ENCODE measurements at places on chromosomes 4 and X. TPM values are rescaled to one million over a fixed set of nuclear protein-coding genes. Genes with fewer than 3 reads are reported as not detected.

GRCh38 chrX:136019226-136019625 is 34.0 kb downstream of the SLC9A6 start:
- no peaks in the 10 kb centered on the region for H3K4me1 ChIP-seq
- no peak for DNase-seq
- H3K36me3 ChIP-seq, result no peaks in the 10 kb centered on the region
- no peak overlapping the region for H3K27ac ChIP-seq
- no peaks in the 10 kb centered on the region for H3K27me3 ChIP-seq

DNA sequence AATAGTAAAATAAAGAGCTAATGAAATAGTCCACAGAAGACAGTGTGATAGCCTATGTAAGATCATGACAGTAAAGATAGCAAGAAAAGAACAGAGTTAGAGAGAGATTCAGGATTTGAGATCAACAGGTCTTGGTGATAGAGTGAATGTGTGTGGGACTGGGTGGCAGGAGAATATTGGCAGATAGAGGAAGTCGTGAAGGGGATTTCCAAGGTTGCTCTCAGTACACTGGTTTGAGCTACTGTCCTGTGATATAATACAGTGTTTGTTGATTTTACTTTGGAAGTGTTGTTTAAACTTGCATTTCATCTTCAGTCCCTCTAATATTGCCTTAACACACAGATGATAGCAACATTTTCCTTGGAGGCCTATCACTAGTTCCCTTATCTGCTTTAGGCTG is 44.1 kb downstream of the DTHD1 start:
- no peaks in the 10 kb centered on the region for H3K36me3 ChIP-seq
- no peak for DNase-seq

GRCh38 chrX:14050709-14051108 is 21.0 kb upstream of the GEMIN8 start:
- H3K4me1 ChIP-seq, result no peaks in the 10 kb centered on the region
- H3K4me3 ChIP-seq, result no peak overlapping the region
- no peaks in the 10 kb centered on the region for H3K27me3 ChIP-seq
- no peaks in the 10 kb centered on the region for H3K36me3 ChIP-seq

DNA sequence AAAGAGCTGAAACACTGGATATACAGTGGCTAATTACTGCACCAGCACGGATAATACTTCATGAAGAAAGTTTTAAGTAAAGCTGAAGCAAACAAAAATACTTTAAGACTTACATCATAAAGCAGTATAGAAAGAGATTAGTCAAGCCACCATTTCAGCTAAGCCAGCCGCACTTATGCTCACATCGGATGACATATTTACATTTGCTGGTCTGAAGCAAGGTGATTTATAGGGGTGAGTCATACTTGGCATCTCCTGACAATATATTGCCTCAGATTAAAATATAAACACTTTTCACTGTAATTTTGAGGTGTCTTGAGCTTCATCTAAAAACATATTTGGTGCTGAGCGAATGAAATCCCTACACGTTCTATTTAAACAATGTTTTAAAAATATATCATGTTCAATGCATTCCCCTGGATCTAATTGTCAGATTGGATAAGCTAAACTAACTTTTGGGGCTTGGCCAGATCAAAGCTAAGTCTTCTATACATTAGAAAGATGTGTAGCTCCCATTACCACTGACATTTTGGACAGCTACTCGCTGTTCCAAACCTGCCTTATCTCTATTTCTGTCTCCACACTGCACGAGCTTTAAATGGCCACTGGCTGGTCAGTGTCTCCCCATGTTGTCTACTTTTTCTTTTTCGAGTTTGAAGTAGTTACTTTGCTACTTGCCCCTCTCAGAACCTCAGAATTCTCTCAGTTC is 103.2 kb downstream of the VCX2 start:
- no peaks in the 10 kb centered on the region for H3K27me3 ChIP-seq
- H3K27ac ChIP-seq, result no peak overlapping the region
- H3K4me3 ChIP-seq, result no peak overlapping the region
- H3K36me3 ChIP-seq, result no peaks in the 10 kb centered on the region
- no peaks in the 10 kb centered on the region for H3K4me1 ChIP-seq

Gene ADRA2C
- total RNA-seq, result 6.8 TPM

GRCh38 chr4:158535130-158535614 is 13.5 kb downstream of the RXFP1 start:
- H3K27ac ChIP-seq, result no peak overlapping the region
- H3K36me3 ChIP-seq, result no peaks in the 10 kb centered on the region
- H3K4me3 ChIP-seq, result no peak overlapping the region
- peaks cover 5% of the 10 kb centered on the region for H3K4me1 ChIP-seq
- no peaks in the 10 kb centered on the region for H3K27me3 ChIP-seq

DNA sequence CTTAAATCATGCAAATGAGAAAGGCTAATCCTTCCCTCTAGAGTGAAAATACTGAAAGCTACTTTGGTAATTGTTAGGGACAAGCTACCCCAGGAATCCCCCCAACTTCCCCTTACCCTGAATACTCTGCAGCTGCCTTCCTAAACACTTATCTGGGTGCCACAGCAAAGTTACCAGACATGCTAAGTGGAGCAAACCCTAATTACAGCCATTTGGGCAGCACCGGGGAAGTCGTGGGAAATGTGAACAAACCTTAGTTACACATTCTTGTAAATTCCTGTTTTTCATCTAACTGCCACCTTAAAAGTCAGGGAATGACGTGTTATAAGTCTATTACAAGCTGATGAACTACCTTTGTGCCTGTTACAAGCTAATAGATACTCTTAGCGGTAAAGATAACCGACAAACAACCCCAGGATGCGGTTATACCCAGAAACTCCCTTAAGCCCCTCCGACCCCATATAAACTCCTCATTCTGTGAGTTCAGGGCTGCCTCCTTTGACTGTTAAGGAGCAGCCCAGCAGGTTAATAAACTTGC is 66.0 kb upstream of the PLAC8 start:
- no peak overlapping the region for H3K4me3 ChIP-seq
- H3K27me3 ChIP-seq, result no peaks in the 10 kb centered on the region
- no peak overlapping the region for H3K27ac ChIP-seq
- no peaks in the 10 kb centered on the region for H3K36me3 ChIP-seq

DNA sequence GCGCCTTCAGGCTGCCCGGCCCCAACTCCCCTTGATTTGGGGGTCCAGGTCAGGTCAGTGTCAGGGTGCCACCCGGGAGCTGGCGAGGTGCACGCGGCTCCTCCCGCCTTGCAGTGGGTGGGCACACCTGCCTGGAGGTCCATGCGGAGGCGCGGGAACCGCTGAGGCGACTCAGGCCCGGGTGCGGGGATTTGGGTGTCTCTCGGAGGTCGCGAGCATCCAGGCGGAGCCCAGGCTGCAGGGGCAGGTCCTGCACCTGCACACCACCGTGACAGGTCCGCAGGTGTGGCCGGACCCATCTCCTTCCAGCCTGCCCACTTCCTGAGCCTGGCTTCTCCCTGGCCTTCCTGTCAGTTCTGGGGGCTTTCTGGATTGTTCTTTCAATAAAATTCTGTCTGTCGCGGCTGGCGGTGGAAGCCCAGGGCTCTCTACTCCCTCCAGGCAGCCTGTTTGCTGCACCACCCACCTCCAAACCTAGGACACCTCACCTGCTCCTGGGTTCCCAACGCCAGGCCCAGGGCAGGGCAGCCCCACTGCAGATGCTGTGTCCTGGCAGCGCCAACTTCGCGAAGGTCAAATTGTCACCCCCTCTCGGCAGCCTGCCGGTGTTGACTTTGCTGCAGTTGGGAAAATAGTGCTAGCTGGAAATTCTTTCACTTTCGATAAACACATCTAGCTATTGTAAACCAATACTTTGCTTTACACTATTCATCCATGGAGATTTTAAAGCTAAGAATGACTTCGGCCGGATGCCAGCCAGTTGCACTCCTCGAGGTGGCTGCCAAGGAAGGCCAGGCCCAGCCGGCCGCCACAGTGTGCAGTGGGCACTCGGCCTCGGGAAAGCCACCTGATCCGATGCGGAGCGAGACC is 35.9 kb downstream of the FGFRL1 start:
- no peaks in the 10 kb centered on the region for H3K27me3 ChIP-seq
- H3K4me3 ChIP-seq, result no peak overlapping the region
- no peaks in the 10 kb centered on the region for H3K36me3 ChIP-seq

- no peak overlapping the region for H3K4me3 ChIP-seq
- H3K27ac ChIP-seq, result no peak overlapping the region
- H3K4me1 ChIP-seq, result no peaks in the 10 kb centered on the region
- DNase-seq, result no peak
- H3K27me3 ChIP-seq, result no peaks in the 10 kb centered on the region
Measured at GRCh38 chrX:68681443-68681941, 34.0 kb downstream of the STARD8 start.

GRCh38 chr4:7894098-7894676 is 45.5 kb downstream of the AFAP1 start:
- peaks cover 7% of the 10 kb centered on the region for H3K4me1 ChIP-seq
- no peaks in the 10 kb centered on the region for H3K36me3 ChIP-seq
- no peak overlapping the region for H3K27ac ChIP-seq
- H3K4me3 ChIP-seq, result no peak overlapping the region
- no peak for DNase-seq

- no peak overlapping the region for H3K27ac ChIP-seq
- no peak for DNase-seq
- H3K4me1 ChIP-seq, result no peaks in the 10 kb centered on the region
Measured at GRCh38 chrX:19727887-19728648, 159.3 kb downstream of the SH3KBP1 start.
